Activated T-cell treated with anti-CD3 and anti-CD28 coated beads, Interleukin-2, amount 50 U/mL, for 48 hours (primary cell): ENCODE measurements at places on chromosomes 12 and 14.

DNA sequence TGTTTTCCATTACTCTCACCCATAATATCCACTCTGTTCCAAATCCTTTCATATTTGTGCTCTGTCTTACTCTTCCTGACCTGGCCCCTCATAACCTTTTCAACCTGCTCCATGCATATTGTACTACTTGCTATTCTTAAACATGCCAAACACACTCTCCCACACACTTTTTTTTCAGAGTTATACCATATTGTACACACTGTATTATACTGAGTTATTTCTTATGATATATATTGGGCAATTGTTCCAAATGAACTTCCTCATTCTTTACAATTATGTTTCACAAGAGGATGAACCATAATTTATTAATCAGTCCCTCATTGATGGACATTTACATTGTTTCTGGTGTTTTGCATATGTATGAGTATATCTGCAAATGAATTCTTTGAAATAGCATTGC is 18.5 kb downstream of the ATL1 start:
- DNase-seq: no peak

DNA sequence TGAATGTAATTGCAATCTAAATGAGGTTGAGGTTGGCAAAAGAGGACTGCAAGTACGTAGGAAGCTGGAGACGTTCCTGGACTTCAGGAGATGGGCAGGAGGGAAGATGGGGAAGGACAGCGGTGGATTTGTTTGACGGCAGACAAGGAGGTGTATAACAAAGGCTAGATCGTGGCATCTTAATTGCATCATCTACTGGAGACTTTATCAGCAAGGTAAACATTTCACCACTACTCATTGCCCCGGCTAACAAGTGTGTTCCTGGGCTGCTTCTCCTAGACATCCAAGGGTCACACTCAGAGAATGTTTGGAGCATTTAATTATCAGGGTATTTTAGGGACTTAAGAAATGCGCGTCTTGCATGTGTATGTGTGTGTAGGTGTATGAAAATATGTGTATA is 128.5 kb downstream of the KCNK10 start:
- no peak for DNase-seq

- no peak for DNase-seq
These were observed 22.9 kb upstream of the AKAP5 start for GRCh38 chr14:64442300-64442988.

GRCh38 chr12:13851828-13852227 is 129.6 kb downstream of the GRIN2B start:
- no peak for DNase-seq

DNA sequence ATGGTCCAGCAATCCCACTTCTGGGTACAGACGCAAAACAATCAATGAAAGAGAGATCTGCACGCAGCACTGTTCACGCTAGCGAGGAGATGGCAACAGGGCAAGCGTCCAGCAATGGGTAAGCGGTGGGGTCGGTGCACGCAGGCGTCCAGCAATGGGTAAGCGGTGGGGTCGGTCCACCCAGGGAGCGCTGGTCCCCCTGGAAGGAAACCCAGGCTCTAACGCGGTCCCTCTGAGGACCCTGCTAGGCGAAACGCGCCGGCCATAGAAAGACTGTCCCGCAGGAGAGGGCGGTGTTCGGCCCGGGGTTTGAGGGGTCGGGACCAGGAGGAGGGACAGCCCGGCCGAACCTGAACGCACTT is 618 bp upstream of the PGAM5 start:
- DNase-seq: no peak

- DNase-seq: no peak
These were observed 111.4 kb downstream of the DICER1 start for GRCh38 chr14:95045836-95046430.

- DNase-seq: no peak
These were observed 844.3 kb downstream of the GALC start for GRCh38 chr14:87148655-87149054.

DNA sequence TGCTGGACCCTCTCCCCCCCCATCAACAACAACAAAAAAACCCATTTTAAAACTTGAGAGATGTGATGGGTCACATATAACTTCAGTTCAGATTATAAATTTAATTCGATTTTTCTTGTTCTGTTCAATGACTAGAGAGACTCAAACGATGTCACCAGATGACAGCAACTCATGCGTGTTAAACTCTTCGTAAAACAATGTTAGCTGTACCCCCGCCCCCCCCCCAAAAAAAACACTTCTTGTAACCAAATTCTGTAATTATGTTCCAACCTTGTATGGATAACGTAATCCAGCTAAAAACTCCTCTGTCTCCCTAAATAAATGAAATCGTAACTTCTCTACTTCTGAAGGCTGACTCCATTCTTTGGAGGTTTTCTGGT is 614 bp upstream of the NACA start:
- DNase-seq: no peak
